Activated naive CD4-positive, alpha-beta T cell treated with anti-CD3 and anti-CD28 coated beads, Interleukin-2, amount 50 U/mL, for 72 hours (primary cell): ENCODE measurements at places on chromosomes 3 and 15.

DNA sequence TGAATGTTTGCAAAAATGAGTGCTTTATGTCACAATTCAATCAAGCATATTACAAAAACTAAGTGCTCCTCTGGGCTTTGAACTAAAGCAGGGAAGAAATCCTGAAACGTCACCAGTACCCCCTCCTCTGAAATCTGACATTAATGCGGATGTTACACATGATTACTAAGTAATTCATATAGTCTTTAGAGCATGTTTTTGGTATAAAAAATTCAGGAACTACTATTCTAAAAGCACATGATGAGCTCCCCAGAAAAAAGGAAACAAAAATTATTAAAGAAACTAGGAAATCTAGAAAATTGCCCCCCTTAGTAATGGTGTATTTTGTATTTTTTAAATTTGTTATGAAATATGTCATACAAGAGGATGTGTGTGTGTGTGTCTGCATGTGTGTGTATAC is 87.7 kb downstream of the MYO5A start:
- no peak for DNase-seq

GRCh38 chr15:42348083-42348482 is 11.2 kb upstream of the CAPN3 start:
- DNase-seq = no peak

DNA sequence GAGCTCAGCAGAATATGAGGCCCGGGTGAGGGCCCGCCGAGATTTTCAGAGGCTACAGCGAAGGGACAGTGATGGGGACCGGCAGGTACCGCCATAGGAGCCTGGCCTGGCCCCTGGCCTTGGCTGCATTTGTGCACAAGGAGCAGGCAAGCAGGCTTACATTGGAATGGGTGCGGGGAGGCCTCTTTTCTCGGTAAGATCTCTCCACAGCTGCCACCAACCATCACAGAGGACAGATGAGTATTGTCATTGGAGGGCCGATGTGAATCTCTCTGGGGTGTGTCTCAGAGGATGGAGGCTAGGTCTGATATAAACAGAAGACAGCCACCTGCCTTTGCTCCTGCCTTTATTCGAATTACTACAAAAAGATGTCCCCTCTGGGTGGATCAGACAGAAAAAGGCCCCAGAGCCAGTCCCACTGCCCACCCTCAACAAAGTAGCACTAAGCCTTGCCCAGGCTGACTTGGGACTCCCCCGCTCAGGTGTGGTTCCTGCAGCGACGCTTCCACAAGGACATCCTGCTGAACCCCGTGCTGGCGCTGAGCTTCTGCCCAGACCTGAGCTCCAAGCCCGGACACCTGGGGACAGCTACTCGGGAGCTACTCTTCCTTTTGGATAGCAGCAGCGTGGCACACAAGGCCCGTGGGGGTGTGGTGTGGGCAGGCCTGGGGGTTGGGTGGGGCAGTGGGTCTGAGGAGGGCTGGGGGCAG is 5.4 kb downstream of the VWA5B2 start:
- no peak for DNase-seq

DNA sequence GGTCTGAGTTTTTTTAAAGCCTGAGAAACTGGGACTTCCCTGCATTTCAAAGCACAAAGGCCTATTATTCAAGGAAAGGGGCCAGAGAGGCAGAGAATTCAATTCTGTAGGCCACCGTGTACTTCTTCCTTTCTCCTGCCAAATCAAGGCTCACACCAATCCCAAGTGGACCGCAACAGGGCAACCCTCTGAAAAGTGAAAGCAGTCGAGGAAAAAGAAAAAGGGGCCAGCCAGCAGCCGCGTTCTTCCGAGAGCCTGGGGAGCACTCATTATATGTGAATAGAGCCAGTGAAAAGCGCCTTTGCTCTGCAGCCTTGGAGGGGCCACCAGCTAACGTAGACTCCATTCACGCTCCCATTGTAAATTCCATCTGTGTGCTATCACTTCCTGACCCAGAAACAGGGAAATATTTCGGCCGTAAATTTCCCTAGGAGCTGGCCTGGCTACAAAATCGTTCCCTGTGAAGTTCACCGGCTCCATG is 45.9 kb upstream of the THUMPD3 start:
- no peak for DNase-seq

DNA sequence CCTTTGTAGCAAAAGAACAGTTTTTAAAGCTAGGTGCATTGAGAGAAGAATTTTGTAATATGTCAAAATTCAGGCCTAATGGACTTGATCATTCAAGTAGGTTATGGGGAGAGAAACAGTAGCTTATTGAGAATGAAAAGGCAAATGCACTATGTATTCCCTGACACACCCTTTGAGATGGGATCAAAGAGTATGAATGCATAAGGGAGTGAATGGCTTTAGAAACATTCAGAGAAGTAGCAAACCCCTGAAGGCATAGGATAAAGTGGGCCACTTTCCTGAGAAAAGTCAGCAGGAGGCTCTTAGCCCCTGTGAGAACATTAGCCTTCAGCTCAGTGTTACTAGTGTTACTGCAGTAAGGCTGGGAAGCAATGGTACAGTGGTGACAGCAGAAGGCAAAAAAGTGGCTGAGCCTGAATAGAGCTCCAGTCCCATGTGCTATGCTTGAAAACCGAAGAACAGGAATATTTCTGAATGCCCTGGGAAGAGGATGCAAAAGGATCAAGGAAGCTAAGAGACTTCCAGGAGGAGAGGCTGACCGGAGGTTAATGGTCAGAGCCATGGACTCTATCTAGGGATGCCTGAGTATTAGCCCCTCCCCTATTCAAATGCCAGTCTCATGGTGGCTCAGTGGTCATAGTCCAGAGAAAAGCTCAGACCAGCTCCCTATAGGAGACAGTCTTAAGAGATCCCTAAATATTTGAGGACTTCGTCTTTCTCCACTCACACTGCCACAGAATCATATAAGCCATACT is 218.2 kb upstream of the SGO1 start:
- no peak for DNase-seq
